Coronary artery (tissue), 2 donors: ENCODE measurements at places on chromosomes 12 and 14.

GRCh38 chr14:71399057-71399487 lies 491.8 kb downstream of the PCNX1 start:
- no peak for DNase-seq

DNA sequence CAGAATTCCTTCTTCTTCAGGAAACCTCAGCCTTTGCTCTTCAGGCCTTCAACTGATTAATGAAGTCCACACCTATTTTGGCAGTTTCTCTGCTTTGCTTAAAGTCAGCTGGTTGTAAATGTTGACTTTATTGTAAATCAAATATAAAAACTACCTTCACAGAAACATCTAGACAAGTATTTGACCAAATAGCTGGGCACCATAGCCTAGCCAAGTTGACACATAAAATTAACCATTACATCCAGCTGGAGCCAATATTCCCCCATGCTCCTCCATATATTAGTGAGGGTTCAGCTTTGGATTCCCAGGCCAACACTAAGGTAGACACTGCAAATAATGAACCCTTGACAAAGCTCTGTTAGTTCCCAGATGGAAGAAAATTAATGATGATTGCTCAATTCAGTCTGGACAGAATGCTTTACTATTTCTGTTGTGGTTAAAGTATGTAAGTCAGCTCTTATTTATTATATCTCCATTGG lies 125.5 kb downstream of the ZFP36L1 start:
- DNase-seq = no peak

DNA sequence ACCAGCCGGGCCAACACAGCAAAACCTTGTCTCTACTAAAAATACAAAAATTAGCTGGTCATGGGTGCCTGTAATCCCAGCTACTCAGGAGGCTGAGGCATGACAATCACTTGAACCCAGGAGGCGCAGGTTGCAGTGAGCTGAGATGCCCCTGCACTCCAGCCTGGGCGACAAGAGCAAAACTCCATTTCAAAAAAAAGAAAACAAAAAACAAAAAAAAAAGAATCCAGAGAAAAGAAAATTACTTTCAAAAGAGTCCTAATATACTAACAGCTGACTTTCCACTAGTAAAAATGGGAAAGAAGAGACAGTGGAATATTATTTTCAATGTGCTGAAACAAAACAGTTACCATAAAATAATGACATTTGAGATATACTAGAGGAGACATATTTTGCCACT lies 8.3 kb upstream of the INSM2 start:
- DNase-seq = no peak

DNA sequence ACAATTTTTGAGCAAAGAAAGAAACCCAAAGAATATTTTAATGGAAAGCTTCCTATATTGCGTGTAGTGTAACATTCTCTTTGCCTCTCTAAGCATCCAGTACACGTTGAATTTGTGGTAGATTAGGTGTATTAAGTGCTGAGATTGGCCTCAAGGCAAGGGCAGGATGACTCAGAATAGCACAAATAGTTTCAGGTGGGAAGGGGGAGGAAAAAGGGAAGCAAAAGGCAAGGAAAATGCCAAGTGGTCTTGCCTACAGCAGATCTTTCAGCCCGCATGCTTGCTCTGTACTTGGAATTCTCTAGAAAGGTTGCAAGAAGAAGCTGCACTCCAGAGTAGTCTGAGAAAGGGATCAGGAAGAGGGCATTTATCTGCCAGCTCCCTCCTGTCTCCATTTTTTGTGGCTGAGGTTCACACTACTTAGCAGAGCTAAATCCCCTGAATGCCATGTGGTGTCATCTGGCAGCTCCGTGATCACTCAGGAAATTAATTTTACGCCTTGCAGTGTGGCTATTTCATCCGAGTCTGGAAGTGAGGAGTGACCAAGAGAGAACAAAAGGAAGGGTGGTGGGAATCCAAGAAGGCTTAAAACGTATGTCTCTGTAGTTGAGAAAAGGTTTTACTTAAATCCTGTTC lies 28.5 kb downstream of the CDKN1B start:
- no peak for DNase-seq

DNA sequence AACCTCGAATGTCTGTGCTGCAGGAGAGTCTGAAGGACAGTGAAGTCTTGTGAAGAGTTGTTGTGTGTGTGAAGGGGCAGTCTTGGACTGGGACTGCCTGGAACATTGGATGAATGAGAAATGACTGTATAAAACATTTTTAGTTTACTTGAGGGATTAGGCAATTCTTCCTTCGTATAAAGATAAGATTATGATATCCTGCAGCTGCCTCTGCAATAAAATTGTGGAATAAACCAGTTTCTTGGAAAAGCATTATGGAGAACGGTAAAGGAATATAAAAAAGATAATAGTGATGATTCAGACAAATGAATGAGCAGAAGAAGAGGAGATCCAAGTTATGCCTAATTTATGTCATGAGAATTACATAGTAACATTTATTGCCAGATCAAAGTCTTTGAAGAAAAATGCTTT lies 30.9 kb upstream of the LUM start:
- no peak for DNase-seq

- DNase-seq = no peak
Observed at GRCh38 chr14:98375566-98375965, 896.4 kb downstream of the BCL11B start.

DNA sequence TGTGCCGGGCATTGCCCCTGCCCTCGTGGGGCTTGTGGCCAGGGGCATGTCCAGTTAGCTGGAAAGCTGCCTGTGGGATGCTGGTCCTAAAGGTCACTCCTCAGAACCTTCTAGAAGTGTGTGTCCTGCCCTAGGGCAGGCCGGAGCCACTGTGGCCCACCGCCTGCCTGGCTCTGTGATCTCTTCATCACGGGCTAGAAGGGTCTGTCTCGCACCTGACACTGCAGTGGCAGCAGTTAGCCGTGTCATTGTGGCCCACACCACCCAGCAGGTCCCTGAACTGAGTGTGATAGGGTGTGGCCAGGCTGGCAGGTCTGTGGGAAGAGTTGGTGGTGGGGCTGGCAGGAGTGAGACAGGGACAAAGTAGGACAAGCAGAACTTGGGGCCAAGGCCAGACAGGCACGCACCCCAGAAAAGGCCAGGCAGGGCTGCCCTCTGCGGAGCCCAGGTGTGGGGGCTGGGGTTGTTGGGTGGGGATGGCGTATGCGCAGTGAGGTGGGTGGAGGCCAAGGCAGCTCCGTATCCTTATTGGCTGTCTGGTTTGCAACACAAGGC lies 41.2 kb downstream of the ADGRD1 start:
- DNase-seq = no peak

- no peak for DNase-seq
Observed at GRCh38 chr12:47766502-47767215, 6.4 kb upstream of the SLC48A1 start.

GRCh38 chr14:33836203-33836899 lies 114.5 kb downstream of the EGLN3 start:
- no peak for DNase-seq

DNA sequence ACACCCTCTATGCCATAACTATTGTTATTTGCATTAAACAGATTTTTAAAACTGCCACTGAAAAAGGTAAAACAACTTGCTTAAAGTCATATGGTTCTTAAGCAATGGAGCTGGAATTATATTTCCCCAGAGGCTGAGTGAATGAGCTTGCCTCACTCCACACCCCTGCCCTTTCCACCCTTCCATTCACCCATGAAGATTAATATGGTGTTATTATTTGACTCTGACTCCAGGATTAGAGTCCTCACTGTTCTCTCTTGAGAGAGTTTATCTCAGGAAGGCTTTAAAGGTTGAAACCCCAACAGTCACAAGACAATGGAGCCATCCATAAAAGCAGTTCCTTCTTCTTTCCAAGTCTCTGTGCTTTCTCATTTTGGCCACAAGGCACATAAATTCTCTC lies 84.9 kb downstream of the RTN1 start:
- DNase-seq = no peak

DNA sequence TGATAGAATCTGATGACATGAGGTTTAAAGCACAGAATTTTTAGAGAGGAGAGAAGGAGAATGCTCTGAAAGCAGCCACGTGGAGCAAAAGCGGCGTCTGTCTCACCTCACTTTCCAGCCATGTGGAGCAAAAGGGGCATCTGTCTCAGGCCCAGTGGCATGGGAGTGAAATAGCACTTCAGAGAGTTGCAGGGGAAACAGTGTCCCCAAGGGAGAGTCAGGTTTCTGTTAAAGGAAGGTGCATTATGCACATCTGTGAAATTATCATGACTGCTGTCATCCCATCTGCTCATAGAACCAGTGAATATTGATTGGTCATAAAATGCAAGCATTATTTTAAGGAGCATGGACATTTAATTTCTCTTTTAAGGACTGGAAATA lies 124.0 kb downstream of the BICD1 start:
- no peak for DNase-seq

DNA sequence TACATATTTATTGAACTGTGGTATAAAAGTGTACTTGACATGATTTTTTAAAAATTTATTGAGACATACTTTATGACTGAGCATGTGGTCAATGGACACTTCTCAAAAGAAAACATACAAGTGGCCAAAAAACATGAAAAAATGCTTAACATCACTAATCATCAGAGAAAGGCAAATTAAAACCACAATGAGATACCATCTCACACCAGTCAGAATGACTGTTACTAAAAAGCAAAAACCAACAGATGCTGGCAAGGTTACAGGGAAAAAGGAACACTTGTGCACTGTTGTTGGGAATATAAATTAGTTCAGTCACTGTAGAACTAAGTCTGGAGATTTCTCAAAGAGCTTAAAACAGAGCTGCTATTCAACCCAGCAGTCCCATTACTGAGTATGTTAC lies 1177.6 kb downstream of the GALC start:
- no peak for DNase-seq
